Right atrium auricular region (tissue), 2 donors: ENCODE measurements at places on chromosomes 2 and 18. TPM values are rescaled to one million over a fixed set of nuclear protein-coding genes. Genes with fewer than 3 reads are reported as not detected.
A peak's percentile ranks its signal among the peaks of the same experiment; 100 is the strongest.

DNA sequence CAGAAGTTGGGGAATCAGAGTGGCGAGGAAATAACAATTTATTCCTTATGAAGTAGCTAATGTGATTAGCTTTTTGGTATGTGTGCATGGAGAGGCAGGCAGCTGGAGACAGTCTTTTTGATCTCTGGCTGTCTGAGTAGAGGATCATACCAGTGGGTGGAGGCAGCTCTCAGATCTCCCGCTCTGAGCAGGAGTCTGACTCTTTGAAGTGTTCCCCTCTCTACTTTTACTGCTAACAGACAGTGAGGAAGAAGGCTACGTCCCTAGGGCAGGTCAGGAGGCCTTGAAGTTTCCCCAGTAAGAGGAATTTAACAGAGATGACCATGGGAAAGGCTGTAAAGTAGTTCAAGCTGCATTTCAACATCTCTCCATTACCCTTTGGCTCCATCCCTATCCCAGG lies 111.9 kb upstream of the REG3A start:
- no peaks in the 10 kb centered on the region for H3K36me3 ChIP-seq
- no peak for DNase-seq
- H3K27ac ChIP-seq = no peak overlapping the region
- H3K27me3 ChIP-seq = no peaks in the 10 kb centered on the region
- H3K4me1 ChIP-seq = no peaks in the 10 kb centered on the region
- no peak overlapping the region for H3K4me3 ChIP-seq

- DNase-seq = no peak
- H3K4me3 ChIP-seq = no peak overlapping the region
- H3K27me3 ChIP-seq = no peaks in the 10 kb centered on the region
- no peak overlapping the region for H3K27ac ChIP-seq
Observed at GRCh38 chr2:32229635-32230034, 35.1 kb downstream of the NLRC4 start.

DNA sequence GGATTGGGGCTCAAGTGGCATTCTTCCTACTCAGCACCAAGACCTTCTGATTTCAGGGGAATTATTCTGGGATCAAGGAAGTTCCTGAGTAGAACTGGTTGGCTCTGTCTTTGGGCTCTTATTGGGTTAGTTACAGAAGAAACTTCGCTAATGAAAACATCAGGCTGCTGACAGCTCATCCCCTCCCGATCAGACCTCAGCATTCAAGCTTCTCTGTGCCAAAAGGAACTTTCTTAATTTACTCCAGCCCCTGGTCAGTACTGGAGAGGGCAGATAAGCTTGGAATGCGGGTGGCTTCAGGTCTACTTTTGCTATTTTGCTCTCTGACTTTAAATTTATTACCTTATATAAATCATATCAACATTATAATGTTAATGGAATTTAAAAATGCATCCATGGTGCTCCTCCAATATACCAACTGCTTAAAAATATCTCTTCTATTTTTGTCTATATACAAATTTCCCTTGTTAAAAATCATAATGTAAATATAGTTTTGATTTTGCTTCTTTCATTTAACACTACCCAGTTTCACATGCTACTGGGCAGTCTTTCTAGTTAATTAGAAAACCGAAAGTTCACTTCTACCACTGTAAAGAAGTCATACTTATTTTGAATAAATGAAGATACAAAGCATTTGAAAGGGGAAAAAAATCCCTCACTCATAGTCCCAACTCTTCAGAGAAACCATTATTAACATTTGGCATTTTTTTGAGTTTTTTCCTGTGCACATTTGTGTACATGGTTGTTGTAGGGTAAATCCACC lies 34.4 kb downstream of the PCARE start:
- no peak overlapping the region for H3K4me3 ChIP-seq
- DNase-seq = no peak
- H3K4me1 ChIP-seq = peaks cover 18% of the 10 kb centered on the region
- H3K27me3 ChIP-seq = no peaks in the 10 kb centered on the region

Gene IL36G
- total RNA-seq = not detected

GRCh38 chr2:85655961-85656417 lies 12.0 kb downstream of the SFTPB start:
- H3K4me3 ChIP-seq = no peak overlapping the region
- no peak for DNase-seq
- H3K4me1 ChIP-seq = peaks cover 3% of the 10 kb centered on the region
- H3K27ac ChIP-seq = no peak overlapping the region

DNA sequence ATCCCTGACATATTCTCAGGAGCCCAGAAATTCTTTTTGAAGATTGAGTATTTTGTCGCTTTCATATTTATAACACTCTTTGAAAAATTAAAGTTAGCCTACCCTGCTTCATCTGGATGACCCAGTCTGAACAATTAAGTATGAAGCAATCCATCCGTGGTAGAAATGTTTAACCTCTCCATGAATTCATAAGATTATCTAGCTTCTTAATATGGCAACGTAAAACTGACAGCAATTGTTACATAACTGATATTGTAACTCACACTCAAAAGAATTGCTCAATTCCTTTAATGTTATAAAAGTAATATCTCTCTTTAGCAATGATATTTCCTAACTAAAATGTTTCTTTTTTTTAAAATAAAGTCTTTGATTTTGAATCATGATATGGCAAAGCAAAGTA lies 7.2 kb upstream of the ABCA12 start:
- no peaks in the 10 kb centered on the region for H3K36me3 ChIP-seq
- no peaks in the 10 kb centered on the region for H3K4me1 ChIP-seq
- no peaks in the 10 kb centered on the region for H3K27me3 ChIP-seq
- no peak overlapping the region for H3K4me3 ChIP-seq
- no peak for DNase-seq

Gene EVA1A
- 1.2 TPM for total RNA-seq

- no peak for DNase-seq
- H3K27ac ChIP-seq = no peak overlapping the region
- no peaks in the 10 kb centered on the region for H3K36me3 ChIP-seq
- H3K4me1 ChIP-seq = no peaks in the 10 kb centered on the region
- no peak overlapping the region for H3K4me3 ChIP-seq
Observed at GRCh38 chr2:195117011-195117410, 540.0 kb upstream of the SLC39A10 start.

Gene PROM2
- total RNA-seq = 0.35 TPM

DNA sequence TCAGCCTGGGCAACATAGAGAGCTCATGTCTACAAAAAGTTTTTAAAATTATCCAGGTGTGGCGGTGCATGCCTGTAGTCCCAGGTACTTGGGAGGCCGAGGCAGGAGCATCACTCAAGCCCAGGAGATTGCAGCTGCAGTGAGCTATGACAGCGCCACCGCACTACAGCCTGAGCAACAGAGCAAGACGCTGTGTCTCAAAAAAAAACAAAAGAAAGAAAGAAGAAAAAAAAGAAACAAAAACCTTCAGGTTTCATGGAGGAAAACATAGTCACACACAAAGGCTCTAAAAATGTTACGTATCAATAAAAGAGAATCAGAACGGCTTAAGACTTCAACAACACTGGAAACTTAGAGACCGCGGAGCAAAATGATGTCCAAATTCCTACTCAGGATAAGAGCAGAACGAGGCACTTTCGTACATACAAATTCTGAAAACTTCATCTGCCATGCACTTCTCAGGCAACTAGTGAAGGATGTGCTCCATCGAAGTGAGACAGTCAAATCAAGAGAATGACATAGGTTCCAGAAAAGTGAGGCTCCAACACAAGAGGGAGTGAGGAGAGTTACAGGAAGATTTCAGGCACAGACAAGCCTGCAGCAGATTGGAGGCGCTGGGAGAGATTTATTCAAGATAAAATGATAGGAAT lies 4.4 kb downstream of the HDLBP start:
- H3K27me3 ChIP-seq = no peaks in the 10 kb centered on the region
- no peak overlapping the region for H3K27ac ChIP-seq
- no peak for DNase-seq

Gene HAUS1
- total RNA-seq = 16.8 TPM

GRCh38 chr18:23194155-23194996 lies 59.1 kb downstream of the CABLES1 start:
- no peak for DNase-seq
- peak overlapping the region; percentile 45 for H3K27ac ChIP-seq
- no peak overlapping the region for H3K4me3 ChIP-seq
- H3K36me3 ChIP-seq = no peaks in the 10 kb centered on the region
- H3K27me3 ChIP-seq = no peaks in the 10 kb centered on the region

DNA sequence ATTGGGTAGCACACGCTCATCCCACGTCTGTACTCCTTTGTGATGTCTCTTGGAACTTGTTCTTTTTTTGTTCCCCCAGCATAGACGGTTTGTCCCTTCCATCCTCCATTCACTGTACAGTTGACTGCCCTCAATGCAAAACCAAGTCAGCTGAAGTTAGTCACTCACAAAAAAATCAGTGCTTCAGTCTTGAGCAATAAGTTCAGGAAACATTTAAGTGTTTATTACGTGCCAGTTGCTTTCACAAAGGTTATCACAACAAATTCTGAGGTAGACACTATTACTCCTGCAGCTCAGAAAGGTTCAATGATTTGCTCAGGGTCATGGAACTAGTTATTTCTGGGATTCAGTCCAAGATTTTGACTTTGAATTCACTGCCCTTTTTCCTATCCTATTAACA lies 102.2 kb downstream of the PDE1A start:
- no peak for DNase-seq
- no peaks in the 10 kb centered on the region for H3K27me3 ChIP-seq
- H3K36me3 ChIP-seq = no peaks in the 10 kb centered on the region
- H3K27ac ChIP-seq = no peak overlapping the region
- H3K4me1 ChIP-seq = no peaks in the 10 kb centered on the region
- no peak overlapping the region for H3K4me3 ChIP-seq

Gene RAB6C
- total RNA-seq = not detected

GRCh38 chr2:15480552-15480951 lies 80.6 kb downstream of the NBAS start:
- DNase-seq = no peak
- H3K4me3 ChIP-seq = no peak overlapping the region
- H3K27me3 ChIP-seq = no peaks in the 10 kb centered on the region
- no peak overlapping the region for H3K27ac ChIP-seq
- H3K36me3 ChIP-seq = peaks cover 8% of the 10 kb centered on the region

Gene SLC5A6
- total RNA-seq = 14.7 TPM

DNA sequence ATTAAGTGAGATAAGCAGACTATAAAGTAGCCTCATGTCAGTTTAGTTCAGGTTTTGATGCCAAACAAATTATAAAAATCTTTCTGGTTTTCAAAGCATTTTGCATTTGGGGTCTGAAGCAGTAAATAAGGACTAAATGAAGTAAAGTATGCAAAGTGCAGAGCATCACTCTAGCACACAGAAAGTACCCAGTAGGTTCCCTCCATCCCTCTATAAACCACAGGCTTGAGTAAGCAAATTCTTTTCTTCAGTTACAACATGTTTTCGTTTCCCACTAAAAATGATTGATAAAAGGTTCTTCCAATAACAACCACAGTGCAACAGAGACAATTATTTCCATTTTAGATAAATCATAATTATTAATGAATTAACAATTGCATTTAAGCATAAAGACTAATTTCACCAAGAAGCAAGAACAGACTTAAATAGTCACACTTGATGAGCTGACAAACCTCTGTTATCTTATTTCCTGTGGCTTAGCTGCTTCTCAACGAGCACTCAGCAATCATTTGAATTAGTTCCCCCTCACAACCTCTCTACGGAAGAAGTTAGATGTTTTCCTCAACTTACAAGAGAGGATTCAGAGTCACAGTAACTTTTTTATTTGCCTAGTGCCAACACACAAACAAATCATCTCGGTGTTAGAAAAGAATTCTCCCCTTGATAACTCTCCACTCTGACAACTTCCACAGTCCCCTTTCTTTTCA lies 249.8 kb downstream of the NBAS start:
- no peak for DNase-seq
- H3K4me1 ChIP-seq = no peaks in the 10 kb centered on the region
- H3K4me3 ChIP-seq = no peak overlapping the region
- no peaks in the 10 kb centered on the region for H3K27me3 ChIP-seq

DNA sequence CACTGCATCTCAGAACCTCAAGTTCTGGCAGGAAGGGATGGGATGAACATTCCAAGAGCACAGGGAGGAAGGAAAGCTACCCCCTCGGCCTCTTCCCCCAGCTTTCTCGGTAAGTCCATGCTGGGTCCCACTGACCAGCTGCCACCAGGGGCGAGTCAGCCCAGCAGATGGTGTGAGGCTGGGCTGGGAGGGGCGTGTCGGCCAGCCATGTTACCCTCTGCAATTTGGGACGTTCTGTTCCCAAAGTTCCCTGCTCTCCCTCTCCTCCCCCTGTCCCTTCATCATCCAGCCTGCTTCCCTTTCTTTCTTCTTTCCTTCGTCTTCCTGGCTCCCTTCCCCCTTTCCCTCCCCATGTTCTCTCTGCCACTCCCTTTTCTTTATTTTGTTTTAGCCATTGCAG lies 74.3 kb upstream of the TNP1 start:
- no peaks in the 10 kb centered on the region for H3K27me3 ChIP-seq
- H3K36me3 ChIP-seq = no peaks in the 10 kb centered on the region
- H3K4me1 ChIP-seq = peaks cover 14% of the 10 kb centered on the region
- no peak for DNase-seq
- no peak overlapping the region for H3K4me3 ChIP-seq
